Stimulated activated naive CD8-positive, alpha-beta T cell treated with anti-CD3 and anti-CD28 coated beads, Interleukin-15, Interleukin-2, amounts not matched to agents 100 U/mL and 50 U/mL, for 24 hours (primary cell): ENCODE measurements at places on chromosomes 7 and 10.

DNA sequence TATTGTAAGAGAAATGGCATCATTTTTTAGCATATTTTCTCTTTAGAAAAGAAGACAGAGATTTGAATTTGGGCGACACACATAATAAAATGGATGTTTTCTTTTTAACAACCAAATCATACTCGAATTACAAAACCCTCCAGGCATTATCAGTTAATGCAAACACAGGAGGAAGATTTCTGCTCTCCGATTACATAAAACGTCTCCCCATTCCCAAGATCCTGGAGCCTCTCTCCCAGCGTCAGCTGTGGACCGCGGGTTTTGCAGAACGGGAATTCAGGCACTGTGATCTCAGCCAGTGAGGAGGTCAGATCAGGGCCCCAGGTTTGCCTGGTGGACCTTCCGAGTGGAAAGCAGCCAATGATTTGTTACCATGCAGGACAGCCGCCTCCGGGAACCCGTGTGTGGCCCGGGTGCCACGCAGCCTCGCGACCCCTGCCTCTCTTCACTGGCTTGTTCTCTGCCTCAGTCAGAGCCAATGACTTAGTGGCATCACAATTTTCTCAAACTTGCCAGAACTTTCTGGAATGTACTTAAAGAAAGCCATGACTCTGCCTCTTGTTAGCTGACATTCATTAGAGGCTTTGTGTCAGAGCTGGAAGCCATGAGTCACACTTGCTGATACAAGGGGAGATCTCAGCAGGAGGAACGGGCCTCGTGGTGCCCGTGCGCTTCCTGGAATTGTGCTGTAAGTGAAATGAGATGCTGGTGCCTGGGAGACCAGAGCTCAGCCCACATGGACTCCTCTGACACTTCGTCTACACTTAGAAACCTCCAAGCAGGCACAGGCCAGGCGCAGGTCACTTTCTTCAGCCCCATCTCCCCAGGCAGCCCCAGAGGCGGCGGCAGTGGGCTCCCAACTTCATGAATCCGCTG is 246.1 kb downstream of the KLF6 start:
- no peak for DNase-seq

GRCh38 chr7:44636926-44637325 is 30.5 kb downstream of the OGDH start:
- no peak for DNase-seq

DNA sequence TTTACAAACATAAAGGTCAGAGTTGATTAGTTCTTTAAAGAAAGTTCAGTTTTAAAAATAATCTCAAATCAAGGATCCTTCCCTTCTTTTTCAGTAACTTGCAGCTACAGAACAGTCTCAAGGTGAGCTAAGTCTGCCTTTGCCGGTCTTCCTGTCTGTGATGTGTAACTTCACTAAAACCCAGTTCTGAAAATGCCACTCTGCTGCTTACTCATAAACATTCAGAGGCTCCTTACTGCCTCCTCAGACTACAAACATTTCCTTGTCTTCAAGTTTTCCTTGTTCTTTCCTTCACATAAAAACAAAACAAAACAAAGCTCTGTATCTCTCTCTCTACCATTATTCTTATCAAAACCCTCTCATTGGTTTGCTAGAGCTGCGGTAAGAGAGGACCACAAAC is 128.7 kb downstream of the ETV1 start:
- DNase-seq: no peak

GRCh38 chr7:94064541-94065191 is 60.5 kb upstream of the BET1 start:
- DNase-seq: no peak

DNA sequence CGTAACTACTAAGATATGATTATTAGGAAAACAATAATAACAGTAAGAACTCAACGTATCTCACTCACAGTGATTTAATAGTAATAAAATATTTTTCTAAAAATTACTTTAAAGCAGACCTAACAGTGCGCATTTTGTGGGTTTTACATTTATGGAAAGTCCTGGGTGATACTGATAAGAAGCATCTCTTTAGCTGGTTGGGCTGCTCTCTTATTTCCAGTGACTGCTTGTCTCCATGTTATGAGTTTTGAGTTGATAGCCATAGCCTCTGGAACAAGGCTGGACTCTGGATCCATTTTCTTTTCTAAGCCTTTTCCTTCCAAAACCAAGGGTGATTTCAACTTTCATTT is 29.5 kb upstream of the INHBA start:
- no peak for DNase-seq

DNA sequence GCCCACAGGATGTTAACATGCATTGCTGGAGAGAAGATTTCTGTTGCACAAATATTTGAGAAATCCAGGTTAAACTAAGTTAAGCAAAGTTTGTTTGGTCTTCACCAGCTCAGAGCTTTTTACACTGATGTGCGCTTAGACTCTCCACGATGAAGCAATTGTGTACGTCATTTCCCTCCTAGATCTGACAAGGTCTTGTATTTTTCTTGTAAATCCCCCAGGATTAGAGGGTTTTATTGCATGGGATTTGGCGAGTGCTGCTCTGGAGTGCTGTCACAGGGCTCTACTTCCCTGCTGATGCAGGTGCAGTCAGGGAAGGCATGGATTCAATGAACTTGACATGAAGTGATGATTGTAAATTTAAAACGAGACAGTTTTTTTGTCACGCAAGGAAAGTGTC is 173.3 kb downstream of the PDE1C start:
- no peak for DNase-seq

- DNase-seq: no peak
Observed at GRCh38 chr7:132436121-132436520, 140.1 kb downstream of the PLXNA4 start.

DNA sequence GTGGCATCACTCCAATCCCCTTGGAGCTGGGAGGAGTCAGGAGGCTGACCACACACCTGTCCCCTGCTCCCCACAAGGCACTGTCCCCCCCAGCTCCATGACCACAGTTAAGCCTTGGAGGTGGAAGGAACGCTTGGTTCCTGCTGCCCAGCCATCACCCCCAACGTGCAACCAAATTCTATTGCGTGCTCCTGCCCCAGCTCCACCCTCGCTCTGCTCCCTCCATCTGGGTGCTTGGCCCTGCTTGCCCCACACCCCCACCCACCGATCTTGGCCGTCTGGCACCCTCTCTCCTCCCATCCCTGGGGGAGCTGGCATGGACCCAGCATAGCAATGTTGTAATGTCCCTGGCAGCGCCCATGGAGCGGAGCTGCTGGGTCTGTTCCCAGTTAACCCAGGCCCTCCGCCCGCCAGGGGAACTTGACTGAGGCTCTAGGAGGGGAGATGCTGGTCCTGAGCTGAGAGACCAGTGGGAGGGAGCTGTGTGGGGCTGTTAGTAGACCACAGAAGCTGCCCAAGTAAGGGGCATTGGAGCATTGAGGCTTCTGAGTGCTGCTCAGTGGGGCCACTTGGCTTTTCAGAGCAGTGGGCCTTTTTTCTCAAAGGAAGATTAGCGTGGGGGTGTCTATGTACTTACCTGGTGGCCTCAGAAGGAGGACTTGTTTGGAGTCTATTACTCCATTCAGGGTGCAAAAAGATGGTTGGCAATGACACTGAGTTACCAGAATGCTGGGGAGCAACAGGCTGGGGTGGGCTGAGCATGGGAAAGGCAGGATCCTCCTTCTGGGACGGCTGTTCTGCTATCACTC is 1.1 kb downstream of the EPHB6 start:
- no peak for DNase-seq

GRCh38 chr10:26029858-26030257 is 95.8 kb downstream of the MYO3A start:
- DNase-seq: no peak

DNA sequence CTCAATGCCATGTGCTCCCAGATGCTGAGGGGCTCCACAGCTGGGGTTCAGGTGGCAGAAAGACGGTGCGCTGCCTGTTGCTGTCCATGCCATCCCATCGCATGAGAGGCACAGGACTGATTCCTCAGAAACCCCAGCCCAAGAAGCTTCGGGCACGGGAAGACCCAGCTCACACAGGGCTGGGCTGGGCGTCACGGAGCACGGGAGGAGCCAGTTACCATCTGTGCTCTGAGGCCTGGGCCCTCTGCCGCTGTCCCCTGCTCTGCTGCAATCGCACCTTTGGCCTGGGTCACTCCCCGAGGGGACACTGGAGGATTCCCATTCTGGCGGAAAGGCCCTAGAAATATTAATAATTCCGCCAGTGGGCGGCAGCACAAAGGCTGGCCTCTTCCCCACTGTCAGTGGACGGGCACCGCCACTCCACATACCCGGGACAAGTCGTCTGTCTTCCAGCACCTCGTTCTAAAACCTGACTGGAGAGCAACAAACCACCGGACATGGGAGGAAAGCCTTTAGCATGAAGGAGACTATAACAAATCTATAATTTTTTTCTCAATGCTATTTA is 92.1 kb downstream of the PIP4K2A start:
- no peak for DNase-seq

- no peak for DNase-seq
Observed at GRCh38 chr7:124152859-124153692, 120.2 kb upstream of the TMEM229A start.

DNA sequence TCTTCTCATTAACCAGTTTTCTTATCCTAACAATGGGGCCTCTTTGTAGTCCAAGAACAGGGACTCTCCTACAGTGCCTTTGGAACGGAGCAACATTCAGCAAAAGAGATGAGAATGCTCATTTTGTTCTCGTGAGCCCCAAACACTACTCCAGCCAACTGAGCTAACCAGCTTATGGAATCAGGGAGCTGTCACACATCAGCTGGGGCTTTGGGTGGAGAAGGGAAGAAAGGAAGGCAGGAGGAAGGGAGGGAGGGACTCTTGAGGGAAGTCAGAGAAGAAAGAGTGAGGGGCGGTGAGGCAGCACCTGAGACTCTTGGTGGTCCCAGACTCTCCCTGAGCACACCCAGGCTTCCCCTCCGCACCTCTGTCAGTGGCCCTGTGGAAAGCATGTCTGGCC is 123.1 kb downstream of the CLEC2L start:
- DNase-seq: no peak

GRCh38 chr7:38016567-38016966 is 96.1 kb downstream of the EPDR1 start:
- no peak for DNase-seq

- no peak for DNase-seq
Observed at GRCh38 chr10:62047228-62047892, 145.9 kb downstream of the ARID5B start.

DNA sequence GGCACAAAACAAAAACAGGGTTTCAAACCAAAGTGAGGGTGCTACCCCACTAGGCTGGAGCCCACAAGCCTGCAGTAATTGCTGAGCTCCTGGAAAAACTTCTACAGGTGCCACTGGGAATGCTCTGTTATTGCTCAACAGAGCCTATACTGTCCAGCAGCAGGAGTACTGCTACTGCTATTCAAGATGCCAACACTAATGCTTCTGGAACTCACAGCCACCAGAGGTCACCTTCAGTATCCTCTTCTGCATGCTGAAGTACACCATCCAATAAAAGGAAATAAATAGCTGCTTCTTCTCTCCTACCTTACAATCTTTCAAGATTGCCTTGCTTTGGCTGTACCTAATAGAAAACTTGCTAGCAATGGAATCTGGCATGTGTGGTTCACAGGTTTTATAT is 222.0 kb downstream of the LRRN3 start:
- DNase-seq: no peak

DNA sequence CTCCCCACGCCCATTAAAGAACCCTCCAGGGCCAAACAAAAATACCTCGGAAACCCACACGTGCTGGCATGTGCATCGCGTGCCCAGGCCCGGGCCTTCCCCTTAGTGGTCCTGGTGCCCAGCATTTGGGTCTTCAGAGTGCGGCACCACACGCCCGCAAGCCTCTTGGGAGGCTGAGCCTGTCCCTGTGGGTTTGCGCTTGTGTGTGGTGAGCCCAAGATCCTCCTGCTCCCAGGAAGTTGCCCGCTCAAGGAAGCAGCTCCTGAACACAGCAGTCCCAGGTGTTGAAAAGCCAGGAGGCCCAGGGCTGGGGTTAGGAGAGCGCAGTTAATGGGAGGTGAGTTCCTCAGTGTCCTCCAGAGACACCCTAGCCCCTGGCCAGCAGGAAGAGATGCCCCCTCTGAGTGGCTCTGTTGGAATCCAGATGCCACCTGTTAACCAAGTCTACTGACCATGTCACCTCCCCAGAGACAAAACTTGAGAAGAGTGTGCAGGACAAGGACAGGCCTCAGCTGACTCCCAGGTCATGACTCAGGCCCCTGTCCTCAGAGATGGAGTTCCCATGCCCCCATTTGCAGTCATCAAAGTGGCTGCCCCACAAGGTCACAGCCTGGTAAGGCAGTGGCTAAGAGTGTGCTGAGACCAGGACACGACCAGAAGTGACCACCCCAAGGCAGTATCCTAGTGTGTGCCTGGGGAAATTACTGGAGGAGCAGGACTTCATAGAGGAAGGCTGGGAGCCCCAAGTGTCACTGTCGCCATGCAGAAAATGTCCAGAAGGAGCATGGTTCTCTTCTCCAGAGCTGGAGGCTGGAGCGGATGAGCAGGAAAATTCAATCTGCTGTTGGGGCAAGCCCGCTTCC is 5.2 kb downstream of the FZD9 start:
- DNase-seq: no peak

- DNase-seq: no peak
Observed at GRCh38 chr10:23955456-23956225, 253.3 kb upstream of the KIAA1217 start.

DNA sequence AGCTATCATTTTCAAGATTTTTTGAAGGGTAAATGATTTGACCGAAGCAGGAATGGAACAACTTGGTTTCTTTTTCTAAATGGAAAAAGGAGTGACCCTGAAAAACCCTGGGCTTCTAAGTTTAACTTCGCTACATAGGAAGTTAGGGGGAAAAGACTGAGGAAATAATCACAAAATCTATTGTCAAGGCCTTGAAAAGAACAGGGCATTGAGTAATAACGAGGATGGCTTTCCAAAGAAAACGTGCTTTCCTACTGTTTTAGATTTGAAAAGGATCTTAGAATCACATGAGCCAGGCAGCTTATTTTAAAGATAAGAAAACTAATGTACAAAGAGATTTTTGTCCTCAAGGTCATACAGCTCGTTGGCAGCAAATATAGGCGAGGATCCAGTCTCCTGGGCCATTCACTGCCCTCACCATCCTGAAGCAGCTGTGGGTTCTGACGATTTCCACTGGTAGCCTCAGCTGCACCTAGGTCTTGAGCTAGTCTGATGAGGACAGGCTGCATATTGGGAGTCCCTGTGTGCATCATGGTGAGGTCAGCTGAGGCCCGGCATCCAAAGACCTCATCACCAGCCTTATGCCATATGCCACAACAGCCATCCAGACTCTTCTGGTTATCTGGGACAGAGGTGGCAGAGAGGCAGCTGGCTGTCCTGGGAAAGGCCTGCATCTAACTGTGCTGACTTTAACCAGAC is 384.7 kb upstream of the NRP1 start:
- no peak for DNase-seq

DNA sequence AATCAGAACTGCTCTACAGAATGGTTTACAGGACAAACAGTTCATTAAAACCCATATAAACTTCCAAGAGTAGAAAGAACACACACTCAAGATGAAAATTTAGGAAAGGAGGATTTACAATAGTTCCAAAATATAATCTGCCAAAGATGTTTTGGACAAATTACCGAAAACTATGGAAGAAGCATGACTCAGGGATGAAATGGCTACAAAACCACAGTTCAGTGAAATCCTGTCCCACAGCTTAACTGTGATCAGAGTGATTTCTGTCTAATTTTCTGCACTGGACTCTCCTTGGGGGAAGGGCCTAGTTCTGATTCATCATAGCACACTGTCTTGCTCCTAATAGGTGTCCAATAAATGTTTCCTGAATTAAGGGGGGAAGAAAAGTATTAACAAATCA is 82.2 kb downstream of the HIPK2 start:
- no peak for DNase-seq
